ENCODE measurements at places on chromosomes 2 and 18. TPM values are rescaled to one million over a fixed set of nuclear protein-coding genes. Genes with fewer than 3 reads are reported as not detected.

The EPAS1 gene
- 2.3 TPM for total RNA-seq

The CEBPZOS gene
- 41.0 TPM for total RNA-seq

The IL1F10 gene
- total RNA-seq, result not detected

The UGT1A3 gene
- total RNA-seq, result not detected

The PAX3 gene
- not detected for total RNA-seq

GRCh38 chr18:74994502-74995418 is 214.2 kb downstream of the PTGR3 start:
- DNase-seq, result peak; percentile 26
- peak overlapping the region; percentile 42 for H3K4me3 ChIP-seq
- no peaks in the 10 kb centered on the region for H3K36me3 ChIP-seq
- H3K27me3 ChIP-seq, result no peaks in the 10 kb centered on the region

DNA sequence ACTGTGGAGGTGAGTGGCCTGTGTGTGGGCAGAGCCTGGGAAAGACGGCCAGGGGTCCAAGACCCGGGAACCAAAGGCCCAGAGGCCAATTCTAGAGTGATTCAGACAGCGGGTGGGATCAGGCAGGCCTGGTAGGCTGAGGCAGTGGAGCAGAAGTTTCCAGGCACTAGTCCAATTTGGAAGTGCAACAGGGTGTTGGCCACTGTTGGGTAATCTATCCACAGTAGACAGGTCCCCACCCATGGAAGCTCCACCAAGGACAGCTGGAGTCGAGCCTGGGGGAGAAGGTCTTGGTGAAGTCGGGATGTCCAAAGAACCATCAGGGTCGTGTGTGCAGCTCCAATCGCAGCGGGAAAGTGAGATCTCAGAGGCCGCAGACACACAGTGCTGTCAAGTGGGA is 125.8 kb upstream of the COPS8 start:
- no peaks in the 10 kb centered on the region for H3K27me3 ChIP-seq
- H3K36me3 ChIP-seq, result no peaks in the 10 kb centered on the region
- DNase-seq, result no peak
- H3K4me1 ChIP-seq, result no peaks in the 10 kb centered on the region
- H3K27ac ChIP-seq, result no peak overlapping the region

- H3K27ac ChIP-seq, result no peak overlapping the region
- H3K27me3 ChIP-seq, result no peaks in the 10 kb centered on the region
- H3K36me3 ChIP-seq, result no peaks in the 10 kb centered on the region
- no peak for DNase-seq
Observed at GRCh38 chr18:6207941-6208340, 206.8 kb downstream of the L3MBTL4 start.

- no peaks in the 10 kb centered on the region for H3K27me3 ChIP-seq
- H3K27ac ChIP-seq, result no peak overlapping the region
- H3K36me3 ChIP-seq, result no peaks in the 10 kb centered on the region
- DNase-seq, result no peak
- H3K4me3 ChIP-seq, result no peak overlapping the region
- H3K4me1 ChIP-seq, result no peaks in the 10 kb centered on the region
Observed at GRCh38 chr2:240891492-240892340, 4.2 kb downstream of the MAB21L4 start.

GRCh38 chr2:223467196-223467595 is 135.0 kb downstream of the SCG2 start:
- no peaks in the 10 kb centered on the region for H3K4me1 ChIP-seq
- no peaks in the 10 kb centered on the region for H3K36me3 ChIP-seq
- no peak overlapping the region for H3K27ac ChIP-seq
- DNase-seq, result no peak
- no peaks in the 10 kb centered on the region for H3K27me3 ChIP-seq

GRCh38 chr2:118251427-118251826 is 163.2 kb downstream of the INSIG2 start:
- H3K4me1 ChIP-seq, result no peaks in the 10 kb centered on the region
- no peak overlapping the region for H3K4me3 ChIP-seq
- no peak for DNase-seq
- no peaks in the 10 kb centered on the region for H3K36me3 ChIP-seq
